ENCODE measurements at places on chromosomes 4 and X.

DNA sequence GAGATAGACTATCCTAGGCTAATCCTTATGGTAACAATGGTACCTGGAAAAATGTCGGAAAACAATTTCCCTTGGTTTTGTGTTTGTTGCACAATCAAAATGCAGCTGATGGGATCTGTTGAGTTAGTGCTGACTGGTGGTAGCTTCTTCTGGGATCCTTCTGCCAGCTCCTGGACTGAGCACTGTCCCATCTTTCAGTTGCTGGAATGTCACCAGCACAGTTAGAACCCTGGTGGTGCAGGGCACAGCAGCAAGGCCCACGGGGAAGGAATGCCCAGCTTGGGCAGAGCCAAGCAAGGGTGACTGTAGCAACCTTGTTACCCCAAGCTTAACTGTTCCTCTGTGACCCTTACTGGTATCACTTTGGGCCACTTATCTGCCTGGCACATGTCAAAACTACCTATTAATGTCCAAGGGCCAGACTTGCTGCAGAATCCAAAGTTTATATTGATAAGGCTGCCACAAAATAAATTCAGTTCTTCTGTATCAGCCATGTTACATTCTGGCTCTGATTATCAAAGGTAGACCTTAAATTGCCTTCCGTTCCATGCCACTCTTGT is 53.1 kb downstream of the GK start:
- H3K4me1 ChIP-seq, result no peaks in the 10 kb centered on the region
- no peak overlapping the region for H3K27ac ChIP-seq
- no peaks in the 10 kb centered on the region for H3K36me3 ChIP-seq
- no peaks in the 10 kb centered on the region for H3K27me3 ChIP-seq

- H3K27me3 ChIP-seq, result no peaks in the 10 kb centered on the region
- peaks cover 6% of the 10 kb centered on the region for H3K4me1 ChIP-seq
- no peak for DNase-seq
- no peak overlapping the region for H3K27ac ChIP-seq
Measured at GRCh38 chr4:6834867-6835266, 52.3 kb downstream of the KIAA0232 start.

DNA sequence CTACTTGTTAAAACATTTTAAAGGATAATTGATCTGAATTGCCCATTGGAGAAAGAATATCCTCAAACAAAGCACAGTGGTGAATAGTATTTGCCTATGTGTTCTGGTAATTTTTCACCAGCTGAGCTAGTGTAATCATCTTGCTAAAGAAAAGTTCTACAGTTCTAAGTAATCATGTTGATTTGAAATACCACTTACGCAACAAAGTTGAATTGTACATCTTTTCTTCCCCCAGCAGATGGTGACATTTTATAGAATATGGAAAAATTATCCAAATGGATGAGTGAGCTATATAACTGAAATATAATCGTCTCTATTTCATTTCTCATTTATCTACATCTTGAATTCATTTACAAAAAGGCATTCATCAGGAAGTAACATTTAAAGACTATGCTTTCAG is 9.7 kb upstream of the ZNF674 start:
- no peak overlapping the region for H3K4me3 ChIP-seq
- DNase-seq, result no peak
- H3K4me1 ChIP-seq, result no peaks in the 10 kb centered on the region
- no peaks in the 10 kb centered on the region for H3K27me3 ChIP-seq

GRCh38 chrX:39675619-39676018 is 422.1 kb downstream of the BCOR start:
- H3K36me3 ChIP-seq, result no peaks in the 10 kb centered on the region
- no peak for DNase-seq
- H3K4me3 ChIP-seq, result no peak overlapping the region
- H3K27me3 ChIP-seq, result no peaks in the 10 kb centered on the region

DNA sequence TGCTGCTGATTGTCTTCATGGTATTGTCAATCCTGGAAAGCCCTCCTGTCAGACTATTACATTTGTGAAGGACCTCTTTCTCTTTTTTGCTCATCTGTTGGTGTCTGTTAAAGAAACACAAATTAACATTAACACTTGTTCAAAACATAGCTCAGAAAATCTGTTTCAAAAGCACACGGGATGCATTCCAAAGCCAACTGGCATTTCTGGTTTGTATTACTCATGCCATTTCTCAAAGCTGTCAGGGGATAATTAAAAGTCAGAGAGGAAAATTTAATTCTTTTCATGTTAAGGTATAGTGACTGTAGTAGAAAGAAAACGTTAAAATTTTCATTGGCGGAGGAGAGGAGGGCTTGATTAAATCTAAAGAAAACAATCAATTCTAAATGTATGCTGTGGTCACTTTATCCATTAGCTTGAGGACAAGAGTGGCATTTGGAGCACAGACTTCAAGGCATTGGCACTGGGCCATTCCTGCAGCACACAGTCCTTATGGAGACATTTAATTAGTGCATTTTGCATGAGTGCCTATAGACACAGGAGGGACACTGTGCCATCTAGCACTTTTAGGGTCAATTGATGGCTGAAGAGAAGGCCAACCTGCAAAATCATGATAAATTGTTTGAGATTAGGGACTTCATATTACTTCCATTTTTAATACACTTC is 21.2 kb upstream of the GLRA2 start:
- H3K27ac ChIP-seq, result no peak overlapping the region
- H3K36me3 ChIP-seq, result no peaks in the 10 kb centered on the region
- H3K4me3 ChIP-seq, result no peak overlapping the region
- DNase-seq, result no peak
